ENCODE measurements at places on chromosomes 1 and 21. TPM values are rescaled to one million over a fixed set of nuclear protein-coding genes. Genes with fewer than 3 reads are reported as not detected.
A peak's percentile ranks its signal among the peaks of the same experiment; 100 is the strongest.

DNA sequence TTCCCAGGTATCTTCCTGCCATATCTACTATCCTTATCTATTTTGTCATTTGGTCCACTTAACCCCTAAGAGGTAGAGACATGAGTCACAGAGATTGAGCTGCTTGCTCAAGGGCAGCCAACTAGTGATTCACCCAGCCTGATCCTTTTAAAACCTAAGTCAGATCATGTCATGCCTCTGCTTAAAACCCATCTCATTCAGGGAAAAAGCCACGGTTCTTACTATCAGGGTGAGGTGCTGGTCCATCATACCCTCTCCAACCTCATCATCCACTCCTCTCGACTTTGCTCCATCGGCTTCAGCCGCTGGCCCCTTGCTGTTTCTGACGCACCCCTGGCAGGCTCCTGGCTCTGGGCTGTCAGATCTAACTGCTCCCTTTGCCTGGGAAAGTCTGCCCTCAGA lies 14.4 kb upstream of the PPP1R15B start:
- DNase-seq, result no peak

DNA sequence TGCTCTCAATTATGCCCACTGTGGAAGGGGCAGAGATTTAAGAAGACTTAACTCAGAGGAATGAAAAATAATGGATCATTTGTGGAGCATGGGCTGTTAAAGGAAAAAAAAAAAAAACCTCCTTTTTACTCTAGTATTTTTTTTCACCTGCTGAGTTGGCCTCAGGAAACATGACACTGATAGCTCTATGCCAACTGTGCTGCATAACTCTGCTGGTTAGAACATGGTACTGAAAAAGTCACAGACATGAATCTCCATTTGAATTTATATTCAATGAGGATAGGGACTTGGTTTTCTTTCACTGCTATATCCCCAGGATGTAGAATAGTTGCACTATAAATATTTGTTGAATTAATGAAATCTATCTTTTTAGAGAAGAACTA lies 86.1 kb upstream of the KIAA0040 start:
- no peak for DNase-seq

NPPA gene
- total RNA-seq, result not detected

CELSR2 gene
- 5.2 TPM for total RNA-seq

DNA sequence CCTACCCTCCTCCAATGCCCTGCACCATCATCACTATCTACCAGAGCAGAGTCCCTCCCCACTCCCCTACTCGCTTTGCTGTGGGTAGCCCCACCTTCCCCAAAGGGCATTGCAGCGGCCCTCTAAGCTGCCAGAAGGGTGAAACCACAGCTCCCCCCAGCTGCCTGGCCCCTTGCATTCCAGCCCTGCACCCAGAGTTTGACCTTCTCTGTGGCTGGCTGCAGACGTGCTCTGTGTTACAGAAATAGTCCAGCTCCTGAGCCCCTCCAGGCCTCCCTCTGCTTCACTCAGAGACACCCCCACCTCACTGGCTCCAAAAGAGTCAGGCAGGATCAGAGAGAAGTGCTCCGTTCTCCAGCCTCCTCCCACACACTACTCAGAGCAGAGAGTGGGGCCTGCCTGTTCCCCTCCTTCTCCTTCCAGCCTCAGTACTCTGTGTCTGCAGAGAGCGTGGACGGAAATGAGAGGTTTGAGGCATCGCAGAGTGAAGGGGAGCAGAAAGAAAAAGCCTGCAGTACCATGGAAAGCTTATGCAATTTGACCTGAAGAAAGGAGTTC lies 63.2 kb downstream of the PLEKHA6 start:
- DNase-seq, result no peak

DNA sequence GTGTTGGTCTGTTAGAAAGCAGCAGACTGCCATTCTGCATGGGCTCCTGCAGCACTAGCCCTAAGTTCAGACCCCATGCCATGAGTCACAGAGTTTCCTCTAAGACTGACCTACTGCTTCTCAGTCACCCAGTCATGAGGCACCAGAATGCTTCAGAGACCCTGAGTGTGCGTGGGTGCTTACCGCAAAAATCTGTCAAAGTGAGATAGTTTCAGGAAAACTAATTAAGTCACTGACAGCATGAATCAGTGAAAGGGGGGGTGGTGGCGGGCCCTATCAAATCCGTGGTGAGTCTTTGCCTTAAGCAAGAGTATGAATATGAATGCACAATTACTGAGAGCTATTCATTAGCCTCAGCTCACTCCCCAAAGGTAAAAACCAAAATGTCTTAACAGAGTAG lies 98.1 kb downstream of the KCTD3 start:
- DNase-seq, result no peak

DNA sequence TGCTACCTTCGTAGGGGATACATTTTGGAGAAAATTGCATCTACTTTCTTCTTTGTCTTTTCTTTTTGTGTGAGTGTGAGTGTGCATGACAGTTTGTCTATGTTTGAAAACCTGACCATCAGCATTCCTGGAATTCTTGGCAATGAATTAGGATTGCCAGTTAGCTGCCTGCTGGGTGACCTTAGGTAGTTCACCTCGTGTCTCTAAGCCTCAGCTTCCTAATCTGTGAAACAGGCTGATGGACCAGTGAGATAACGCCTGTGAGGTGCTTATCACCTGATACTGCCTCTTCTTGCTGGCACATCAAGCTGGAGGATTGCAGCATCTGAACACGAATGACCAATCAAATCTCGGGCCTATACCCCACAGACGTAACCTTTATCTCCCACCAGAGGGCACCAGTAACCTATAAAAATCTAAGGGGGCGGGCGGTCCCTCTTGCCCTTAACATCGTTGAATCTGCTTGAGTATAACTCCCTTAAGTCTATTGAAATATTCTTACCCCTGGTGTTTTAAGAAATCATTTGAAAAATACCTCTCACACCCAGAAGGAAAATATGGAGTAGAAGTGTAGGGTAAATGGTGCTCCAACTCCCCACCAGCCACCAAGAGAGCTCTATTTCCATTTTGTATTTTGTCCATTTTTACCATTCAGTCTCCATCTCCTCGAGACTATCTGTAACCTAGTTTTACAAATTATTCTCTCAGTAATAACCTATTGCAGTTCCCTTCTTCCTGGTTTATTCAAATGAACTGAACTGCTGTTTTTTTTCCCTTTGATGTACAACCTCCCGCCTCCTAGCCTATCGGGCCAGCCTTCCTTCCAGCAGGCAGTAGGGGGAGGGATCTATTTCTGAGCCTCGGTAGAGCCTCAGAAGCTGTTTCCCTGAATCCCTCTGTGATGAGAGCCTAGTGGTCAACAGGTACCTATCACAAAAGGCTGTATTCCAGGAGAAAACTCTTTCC lies 49.7 kb downstream of the MDM4 start:
- peak; percentile 75 for DNase-seq

GRCh38 chr1:154698320-154699096 lies 90.5 kb upstream of the ADAR start:
- no peak for DNase-seq

GRCh38 chr1:156086256-156086662 lies 4.0 kb upstream of the MEX3A start:
- no peak for DNase-seq

GRCh38 chr1:225700164-225700821 lies 47.4 kb upstream of the ENAH start:
- DNase-seq, result no peak

- DNase-seq, result no peak
Observed at GRCh38 chr1:67484492-67484891, 54.3 kb upstream of the SERBP1 start.

DNA sequence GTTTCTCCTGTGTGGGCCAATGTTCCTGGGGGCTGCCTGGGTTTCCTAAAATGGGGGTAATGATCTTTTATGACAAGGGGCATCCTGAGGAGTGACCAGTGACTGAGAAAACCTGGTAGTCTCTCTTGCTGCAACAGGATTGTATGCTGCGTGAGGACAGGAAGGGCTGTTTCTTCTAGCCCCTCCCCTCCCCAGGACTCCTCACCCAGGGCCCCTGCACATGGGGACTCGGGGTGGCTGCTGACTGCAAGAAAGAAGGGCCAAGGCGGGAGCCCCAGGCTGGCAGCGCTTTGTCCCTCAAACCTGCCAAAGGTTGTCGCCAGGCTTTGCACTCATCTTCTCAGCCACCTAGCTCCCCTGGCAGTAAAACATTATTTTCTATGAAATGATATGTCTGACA lies 442.4 kb downstream of the CAMTA1 start:
- no peak for DNase-seq

LRRN2 gene
- not detected for total RNA-seq

DNA sequence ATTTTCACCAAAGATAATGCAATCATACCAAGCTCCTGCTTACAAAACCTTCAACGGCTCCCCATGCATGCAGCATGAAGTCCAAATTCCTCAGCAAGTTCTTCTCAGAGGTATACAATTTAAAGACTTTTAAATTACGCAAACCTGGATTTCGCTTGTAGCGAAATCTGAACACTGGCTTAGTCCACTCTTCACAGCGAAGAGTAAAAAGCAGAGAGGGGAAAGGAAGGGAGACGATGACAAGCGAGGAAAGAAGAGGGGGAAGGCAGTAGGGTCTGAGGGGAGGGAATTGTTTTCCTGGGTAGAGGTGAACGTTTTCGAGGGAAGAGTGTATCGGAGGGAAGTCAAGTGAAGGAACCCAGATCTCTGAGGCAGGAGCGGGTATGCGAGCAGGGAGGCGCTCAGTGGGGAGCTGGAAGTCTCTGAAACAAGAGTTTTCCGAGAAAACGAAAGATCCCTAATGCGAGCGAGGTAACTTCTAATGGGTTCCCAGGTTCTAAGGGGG lies 790 bp downstream of the TESK2 start:
- no peak for DNase-seq

DNA sequence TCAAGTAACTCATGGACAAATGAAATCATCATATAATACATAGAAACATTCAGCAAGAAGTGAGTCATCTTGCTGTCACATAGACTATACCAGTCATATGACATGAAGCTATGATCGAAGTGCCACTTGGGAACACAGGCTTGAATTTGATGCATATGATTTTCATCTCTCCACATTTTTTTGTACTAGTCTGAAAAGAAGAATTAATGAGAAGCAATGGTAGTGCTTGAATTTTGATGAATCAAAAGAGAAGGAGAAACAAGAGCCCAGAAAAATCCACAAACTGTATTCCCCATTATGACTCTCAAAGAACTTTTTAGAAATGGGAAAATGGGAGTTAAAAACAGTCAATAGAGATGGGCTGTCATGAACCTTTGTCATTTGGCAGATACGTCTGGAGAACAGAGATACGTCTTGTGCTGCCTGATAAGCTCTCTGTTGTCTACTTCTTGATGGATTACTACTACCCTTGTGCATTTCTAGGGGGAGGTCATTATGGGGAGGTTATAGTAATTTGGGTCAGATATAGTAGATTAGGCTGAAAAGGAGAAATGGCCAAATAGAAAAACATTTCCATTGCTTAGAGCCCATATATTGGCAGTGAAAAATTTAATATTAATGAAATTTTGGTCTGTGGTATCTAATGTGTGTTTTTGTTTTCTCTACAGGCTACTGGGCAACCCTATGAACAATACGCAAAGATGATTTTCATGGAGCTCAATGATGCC lies 8.0 kb upstream of the LEPR start:
- no peak for DNase-seq

DNA sequence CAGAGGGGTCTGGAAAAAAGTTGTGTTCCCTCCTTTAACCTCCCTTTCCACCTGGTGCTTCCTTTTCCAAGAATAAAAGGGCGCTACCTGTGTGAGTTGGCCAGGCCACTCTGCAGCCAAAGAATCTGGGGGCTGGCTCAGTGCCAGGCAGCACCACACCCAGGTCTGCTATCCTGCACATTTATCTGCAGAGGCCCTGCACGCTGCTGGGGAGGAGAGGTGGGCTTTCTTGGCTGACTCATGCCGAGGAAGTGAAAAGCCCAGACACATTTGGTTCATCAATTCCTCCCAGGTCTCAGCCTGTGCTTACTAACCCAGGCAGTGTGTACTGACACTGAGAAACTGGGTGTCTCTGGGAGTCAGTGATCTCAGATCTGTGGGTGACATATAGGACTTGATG lies 79.8 kb upstream of the F3 start:
- DNase-seq, result no peak

- no peak for DNase-seq
Observed at GRCh38 chr1:86416343-86416742, 7.6 kb upstream of the CLCA2 start.

DNA sequence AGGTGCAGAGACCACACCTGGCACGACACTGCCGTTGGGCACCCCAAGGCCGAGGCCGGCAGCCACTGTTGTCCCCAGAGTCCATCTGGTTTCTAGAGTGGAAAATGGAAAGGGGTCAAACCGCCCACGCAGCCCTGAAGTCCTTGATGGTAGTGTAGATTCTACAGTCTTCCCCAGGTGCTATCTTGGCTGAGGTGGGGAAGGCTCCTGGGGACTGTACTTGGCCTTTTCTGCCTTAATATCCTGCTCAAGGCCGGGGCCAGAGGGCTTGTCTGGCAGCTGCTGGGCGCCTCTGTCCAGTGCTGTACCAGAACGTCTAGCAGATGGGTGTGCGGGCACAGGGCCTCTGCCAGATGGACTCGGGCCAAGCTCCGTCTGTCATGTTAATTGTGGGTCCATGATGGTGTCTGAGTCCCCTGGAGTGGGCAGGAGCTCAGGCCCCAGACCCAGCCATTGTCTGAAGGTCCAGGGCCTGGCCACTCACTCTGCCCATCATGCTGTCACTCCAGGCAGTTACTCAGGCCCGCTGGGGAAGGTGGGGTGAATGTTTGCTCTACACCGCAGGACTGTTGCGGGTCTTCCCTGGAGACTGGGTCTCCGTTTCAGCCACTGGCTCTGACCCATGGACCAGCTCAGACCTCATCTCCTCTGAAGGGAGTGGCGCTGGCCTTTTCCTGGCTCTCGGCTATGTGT lies 161.9 kb upstream of the COL6A1 start:
- no peak for DNase-seq

- no peak for DNase-seq
Observed at GRCh38 chr1:66490816-66491215, 43.1 kb upstream of the SGIP1 start.

OR2M3 gene
- not detected for total RNA-seq
